ENCODE measurements at places on chromosomes 12 and 14.

GRCh38 chr12:119710965-119711551, 43.1 kb downstream of the PRKAB1 start:
- DNase-seq, result no peak

DNA sequence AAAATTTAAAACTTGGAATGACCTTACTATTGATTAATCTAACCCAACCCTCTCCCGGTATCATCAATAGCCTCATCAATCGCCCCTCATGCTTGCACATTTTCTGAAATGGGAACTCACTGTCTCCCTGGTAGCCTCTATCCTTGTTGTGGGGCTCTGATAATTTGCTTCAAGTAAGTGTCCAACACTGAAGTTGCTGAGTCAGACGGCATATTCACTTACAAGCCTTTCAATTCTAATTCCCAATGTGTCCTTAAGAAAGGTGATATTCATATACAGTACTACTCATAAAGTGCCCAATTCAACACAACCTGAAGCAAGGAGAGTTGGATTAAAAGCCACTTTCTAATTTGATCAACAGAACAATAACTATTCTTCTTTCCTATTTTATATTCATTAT, 1146.1 kb upstream of the TMEM132C start:
- no peak for DNase-seq

- no peak for DNase-seq
These were observed 161.8 kb downstream of the SRGAP1 start for GRCh38 chr12:64006211-64006825.

DNA sequence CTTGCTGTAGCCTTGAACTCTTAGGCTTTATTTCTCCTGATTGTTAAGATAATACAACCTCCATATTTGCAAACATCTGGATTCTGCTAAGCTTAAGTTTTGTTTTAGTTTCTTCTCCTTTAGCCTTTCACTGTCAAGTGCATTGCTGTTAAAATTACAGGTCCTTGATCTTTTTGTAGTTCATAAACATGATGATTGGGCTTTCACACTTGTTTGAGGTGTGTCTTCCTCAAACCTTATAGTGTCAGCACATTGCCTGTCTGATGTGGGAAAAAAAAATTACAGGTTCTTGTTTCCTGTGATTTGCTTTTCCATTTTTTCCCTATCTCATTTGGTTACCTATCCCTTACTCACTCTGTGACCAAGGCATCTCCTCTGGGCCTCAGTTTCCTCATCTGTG, 59.2 kb downstream of the BICDL1 start:
- DNase-seq, result no peak

DNA sequence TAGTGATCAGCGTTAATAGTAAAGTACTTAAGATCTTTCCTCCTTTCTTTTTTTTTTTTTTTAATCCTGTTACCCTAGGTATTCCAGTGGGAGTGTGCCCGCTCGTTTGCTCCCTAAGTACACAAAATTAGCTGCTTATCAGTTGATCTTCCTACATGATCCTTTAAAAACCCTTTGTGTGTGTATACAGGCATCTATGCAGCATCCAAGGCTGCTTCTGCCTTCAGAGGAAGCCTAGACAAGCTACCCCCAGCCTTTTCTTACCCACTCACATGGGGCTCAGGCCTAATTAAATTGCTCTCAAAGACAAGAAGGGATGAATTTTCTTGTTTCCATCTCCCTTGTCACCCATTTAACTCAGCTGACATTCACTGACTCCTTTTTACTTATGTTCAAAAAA, 343.4 kb upstream of the LMO3 start:
- DNase-seq, result no peak

GRCh38 chr14:95480887-95481226, 35.6 kb downstream of the SYNE3 start:
- DNase-seq, result no peak
